Stimulated activated CD4-positive, alpha-beta T cell treated with anti-CD3 and anti-CD28 coated beads, Interleukin-4, amount 100 ng/mL, for 4 hours (primary cell): ENCODE measurements at places on chromosomes 6 and 20.

DNA sequence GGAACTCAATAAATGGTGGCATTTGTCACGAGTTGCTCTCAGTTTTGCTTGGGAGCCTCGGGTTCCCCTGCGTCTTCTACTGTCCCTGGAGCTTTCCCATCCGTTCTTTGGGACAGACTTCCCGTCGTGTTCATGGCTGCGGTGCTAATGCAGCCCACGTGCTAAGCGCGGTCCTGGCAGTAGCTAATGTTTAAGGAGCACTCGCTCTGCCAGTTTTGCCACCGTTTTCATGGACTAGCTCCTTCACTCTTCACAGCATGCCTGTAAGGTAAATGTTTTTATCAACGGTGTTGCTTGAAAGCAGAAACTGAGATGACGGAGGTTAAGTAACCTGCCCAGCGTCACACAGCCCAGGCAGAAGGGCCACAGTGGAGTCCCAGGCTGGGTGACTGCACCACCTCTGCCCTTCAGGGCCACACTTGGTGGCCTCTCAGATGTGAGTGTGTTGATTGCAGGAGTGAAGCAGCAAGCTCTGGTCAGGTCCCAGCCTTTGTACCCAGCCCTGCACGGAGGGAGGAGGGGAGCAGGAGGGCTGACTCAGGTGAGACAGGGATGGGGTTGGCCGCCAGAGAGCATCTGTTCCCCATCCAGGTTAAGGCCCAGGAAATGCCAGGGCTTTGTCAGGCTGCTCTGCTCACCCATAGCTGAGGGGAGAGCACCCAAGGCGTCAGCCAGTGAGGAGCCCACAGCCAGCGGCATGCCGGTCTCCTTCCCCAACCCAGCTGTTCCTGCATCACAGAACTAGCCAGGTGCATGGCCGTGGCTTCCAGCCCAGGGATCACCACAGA lies 181.8 kb downstream of the ZMYND8 start:
- no peak for DNase-seq

DNA sequence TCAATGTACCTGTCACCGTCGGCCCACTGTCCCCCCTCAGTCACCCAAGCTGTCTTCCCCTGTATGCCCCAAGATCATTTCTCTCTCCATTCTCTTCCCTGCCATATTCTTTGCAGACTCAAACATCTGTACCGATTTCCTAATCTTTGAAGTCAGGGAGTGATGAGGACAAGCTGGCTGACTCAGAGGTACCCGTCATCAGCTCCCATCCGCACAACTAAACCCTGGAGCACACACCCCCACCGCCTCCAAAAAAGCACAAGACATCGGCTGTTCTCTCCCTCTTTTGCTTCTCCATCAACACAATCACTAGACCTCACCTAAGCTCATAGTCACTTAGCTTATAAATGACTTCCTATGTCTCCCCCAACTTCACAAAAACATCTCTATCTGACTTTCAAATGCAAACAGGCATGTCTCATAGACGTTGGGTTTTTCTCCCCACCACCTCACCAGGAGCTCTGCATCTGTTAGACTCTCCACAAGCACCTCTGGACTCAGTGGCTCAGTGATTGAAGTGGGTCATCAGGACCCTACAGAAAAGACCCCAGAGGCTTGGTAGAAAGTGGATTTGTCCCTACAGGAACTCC lies 11.5 kb upstream of the NFATC2 start:
- no peak for DNase-seq

DNA sequence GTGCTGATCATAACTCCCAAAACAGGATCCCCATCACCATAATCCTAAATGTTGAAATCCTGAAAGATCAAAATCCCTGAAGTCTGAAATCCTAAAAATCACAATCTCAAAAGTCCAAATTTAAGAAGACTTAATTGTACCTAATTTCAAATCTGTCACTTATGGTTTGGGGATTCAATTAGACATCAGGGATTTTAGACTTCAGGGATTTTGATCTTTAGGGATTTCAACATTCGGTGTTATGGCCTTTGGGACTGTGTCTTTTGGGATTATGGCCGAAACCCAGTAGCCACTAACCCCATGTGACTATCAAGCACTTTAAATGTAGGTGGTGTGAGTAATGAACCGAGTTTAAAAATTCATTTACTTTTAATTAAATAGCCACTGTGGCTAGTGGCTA lies 21.7 kb upstream of the AVP start:
- no peak for DNase-seq

DNA sequence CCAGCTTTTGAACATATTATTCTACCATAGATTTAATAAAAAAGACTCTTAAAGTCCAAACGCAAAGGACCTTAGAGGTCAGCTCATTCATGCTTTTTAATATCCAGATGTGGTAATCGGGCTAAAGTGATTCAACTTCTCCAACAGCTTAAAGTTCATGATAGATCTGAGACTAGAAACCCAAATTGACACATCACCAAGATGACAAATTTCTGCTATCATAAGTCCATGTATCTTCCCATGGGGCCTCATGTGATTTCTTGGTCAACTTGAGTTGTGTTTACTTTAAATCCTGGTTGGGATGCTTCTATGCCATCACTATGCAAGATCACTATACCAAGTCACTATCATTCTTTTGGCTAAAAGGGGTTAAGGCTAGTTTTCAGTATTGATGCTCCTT lies 56.0 kb downstream of the SLC24A3 start:
- no peak for DNase-seq

DNA sequence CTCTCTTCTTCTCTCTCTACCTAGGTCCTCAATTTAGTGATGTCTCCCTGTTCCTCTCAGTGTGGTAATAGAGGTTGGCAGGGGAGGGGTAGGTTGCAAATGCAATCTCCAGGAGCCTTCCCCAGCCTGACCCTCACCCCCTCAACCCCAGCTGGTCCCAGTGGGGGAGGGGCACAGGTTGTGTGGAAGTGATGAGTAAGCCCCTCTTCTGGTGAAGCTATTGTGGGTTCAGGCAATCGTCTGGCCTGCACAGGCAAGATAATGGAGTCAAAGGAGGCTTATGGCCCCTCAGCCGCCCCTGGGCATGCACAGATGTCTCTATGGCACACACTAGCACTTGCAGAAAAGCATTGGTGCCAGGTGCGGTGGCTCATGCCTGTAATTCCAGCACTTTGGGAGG lies 10.8 kb upstream of the ADA start:
- no peak for DNase-seq

GRCh38 chr20:20603339-20603990 lies 109.0 kb downstream of the RALGAPA2 start:
- no peak for DNase-seq

- DNase-seq, result peak; percentile 14
Measured at GRCh38 chr20:62668441-62669027, 26.2 kb downstream of the SLCO4A1 start.

DNA sequence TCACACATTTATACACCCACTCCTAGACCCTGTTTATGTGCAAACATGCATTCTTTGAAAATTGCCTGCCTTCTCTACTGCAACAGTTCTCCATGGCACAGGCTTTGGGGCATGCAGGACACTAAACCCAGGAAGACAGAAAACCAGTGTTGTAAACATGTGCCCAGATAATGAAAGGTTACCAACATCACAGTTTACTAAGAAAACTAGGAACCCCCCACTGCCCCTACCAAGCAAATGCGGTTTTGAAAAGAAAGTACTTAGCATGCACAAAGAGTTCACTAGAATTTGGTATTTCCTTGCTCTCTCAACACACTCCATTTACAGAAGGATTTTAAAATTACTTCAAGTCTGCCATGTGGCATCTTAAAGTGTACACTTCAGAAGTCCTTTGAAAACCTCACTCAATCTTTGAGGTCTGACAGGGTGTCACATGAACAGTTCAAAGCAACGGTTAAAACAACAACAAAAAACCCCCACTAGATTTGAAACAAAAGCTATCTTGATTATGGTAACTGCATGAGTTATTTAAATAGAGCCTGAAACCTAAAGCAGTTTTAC lies 245.0 kb downstream of the GMPR start:
- DNase-seq, result peak; percentile 15

DNA sequence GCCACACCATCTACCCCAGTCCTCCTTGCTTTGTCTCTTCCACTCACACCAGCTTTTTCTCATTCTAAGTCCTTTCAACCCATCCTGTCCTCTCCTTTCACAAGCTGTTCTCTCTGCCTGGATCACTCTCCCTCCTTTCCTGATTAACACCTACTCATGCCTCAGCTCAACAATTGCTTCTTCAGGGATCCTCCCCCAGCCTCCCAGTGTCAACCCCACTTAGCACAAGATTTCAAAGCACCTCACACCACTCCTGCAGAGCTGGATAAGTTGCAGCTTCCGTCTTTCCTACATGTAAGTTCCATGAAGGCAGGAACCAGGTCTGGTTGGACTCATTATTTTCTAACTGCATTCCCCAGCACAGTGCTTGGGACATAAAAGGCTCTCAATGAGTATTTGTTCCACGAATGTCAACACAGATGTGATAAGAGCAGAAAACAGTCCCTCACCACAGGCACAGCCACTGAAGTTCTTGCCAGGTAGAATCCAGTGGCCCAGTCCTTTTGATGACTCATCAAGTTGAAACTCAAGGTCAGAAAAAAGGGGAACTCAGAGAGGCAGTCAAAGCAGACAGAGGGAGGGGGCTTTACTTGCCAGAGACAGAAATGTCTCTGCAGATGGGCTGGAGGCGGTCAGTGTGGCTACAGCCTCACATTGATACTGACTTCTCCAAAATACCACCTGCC lies 193.4 kb upstream of the PRDM1 start:
- DNase-seq, result no peak

GRCh38 chr6:2891768-2892170 lies 11.3 kb downstream of the SERPINB9 start:
- peak; percentile 73 for DNase-seq

DNA sequence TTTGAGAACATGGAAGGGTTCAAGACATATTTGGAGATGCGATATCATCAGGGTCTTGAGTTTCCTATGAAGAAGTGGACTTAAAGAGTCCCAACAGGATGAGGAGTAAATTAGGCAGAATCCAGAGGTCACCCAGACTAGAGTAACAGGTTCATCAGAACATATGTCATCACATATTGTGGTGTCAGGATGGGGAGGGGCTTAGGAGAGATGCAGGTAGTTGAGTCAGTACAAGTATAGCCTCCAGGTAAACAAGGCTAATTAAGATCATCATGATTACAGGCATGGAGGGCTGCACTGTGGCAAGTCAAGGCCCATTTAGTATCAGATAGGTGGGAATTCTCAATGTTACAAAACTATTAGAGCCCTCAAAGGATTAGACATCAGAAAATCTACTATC lies 90.1 kb upstream of the PAK5 start:
- DNase-seq, result no peak

DNA sequence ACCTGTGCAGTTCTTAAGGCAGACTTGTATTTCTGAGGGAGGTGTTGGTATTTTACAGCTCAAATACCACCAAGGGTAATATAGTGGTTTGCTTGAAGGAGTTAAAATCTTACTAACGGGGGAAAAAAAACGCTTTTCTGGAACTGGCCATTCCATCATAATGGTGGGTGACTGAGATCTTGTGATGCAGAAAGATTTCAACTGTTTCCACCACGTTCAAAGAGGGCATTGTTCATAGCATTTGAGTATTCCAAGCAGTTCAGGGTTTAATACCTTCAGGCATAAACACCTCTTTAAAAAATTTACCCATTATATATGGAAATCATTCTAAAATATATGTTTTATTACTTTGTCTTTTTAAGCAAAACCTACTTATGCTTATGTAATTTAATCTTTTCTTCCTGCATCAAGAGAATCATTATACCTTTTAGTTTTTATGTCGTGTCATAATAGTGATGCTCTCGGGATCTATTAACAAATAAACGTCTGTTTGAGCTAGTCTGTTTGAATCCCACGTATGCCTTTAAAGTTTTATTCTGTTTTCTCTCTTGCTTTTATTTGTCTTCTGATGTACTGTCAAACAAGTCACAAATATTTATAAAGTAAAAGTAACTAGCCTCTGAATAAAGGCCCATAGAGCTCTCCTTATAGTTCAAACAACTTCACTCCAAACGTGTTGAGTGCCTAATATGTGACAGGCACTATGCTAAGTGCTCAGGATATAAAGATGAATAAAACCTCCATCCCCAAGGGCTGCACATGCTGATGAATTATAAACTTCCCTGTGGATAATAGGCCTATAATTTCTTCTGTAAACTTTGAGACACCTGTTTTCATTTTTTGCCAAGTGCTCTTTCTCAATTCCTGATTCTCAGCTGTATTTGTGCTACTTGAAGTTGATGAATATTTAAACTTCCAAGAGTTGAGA lies 298.8 kb upstream of the FERMT1 start:
- DNase-seq, result no peak

DNA sequence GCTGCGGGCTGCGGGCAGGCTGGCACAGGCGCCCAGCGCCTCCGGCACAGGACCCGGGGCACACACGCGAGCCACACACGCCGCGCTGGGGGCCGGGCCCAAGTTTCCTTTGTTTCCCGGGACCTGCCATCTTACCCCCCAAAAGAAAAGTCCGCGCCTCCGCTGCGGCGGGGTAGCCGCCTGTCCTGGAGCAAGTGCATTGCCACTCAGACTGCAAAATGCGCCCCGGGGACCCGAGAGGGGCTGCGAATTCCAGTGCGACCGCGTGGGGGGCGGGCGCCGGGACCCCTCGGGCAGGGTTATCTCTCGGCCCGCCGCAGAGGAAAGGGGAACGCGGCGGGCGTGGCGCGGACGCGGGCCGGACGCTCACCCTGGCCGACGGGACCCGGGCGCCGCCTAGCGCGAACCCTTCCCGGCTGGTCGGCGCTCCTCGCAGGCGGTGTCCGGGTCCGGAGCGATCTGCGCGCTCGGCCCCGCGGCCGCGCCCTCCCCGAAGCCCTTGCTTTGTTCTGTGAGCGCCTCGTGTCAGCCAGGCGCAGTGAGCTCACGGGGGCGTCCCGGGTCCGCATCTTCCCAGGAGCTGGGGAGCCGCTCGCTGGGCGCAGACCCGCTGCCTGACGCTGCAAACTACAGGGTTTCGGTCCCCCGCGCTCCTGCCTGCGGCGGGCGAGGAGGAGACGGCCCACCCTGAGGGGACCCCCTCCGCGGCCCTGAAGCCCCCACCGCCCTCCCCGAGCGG lies 639 bp upstream of the CD24 start:
- DNase-seq, result no peak

- no peak for DNase-seq
Measured at GRCh38 chr20:664576-664975, 11.0 kb downstream of the SCRT2 start.

- no peak for DNase-seq
Measured at GRCh38 chr6:105504706-105505105, 101.8 kb upstream of the PREP start.

- DNase-seq, result no peak
Measured at GRCh38 chr20:16243470-16243869, 329.8 kb downstream of the KIF16B start.

DNA sequence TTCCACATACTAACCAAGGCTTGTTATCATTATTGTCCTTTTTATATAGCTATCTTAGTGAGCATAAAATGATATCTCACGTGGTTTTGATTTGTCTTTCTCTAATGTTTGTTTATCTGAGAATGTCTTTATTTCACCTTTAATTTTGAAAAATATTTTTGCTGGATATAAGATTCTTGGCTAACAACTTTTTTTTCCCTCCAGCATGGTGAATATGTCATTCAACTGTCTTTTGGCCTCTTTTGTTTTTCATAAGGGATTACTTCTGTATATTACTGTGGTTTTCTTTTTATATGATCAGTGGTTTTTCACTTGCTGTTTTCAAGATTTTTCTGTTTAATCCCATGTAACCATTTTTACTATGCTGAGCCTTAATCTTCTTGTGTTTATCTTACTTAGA lies 141.0 kb downstream of the GRM1 start:
- no peak for DNase-seq

- no peak for DNase-seq
Measured at GRCh38 chr6:133504761-133505160, 263.6 kb downstream of the EYA4 start.
